ENCODE measurements at places on chromosomes 13 and 19.

DNA sequence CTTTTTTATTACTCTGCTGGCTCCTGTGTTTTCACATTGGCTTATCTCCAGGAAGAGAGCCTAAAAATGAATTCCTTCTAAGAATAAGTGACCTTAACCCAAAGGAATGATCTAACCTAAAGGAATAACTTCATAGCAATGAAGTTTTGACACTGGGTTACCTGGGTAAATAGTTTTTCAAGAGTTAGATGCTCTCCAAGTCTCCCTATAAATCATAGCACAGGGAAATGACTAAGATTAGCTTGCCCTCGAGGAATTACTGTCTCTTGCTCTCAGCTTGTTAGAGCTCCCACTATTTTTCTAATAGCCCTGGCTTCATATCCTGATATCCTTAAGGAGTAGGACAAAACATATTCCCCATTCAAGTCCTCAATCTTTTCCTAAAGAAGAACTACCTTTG, 66.3 kb downstream of the SPRY2 start:
- DNase-seq, result no peak

GRCh38 chr19:30293051-30293785, 79.0 kb upstream of the ZNF536 start:
- DNase-seq, result no peak

GRCh38 chr19:2827840-2828489, 8.3 kb downstream of the ZNF554 start:
- DNase-seq, result no peak

DNA sequence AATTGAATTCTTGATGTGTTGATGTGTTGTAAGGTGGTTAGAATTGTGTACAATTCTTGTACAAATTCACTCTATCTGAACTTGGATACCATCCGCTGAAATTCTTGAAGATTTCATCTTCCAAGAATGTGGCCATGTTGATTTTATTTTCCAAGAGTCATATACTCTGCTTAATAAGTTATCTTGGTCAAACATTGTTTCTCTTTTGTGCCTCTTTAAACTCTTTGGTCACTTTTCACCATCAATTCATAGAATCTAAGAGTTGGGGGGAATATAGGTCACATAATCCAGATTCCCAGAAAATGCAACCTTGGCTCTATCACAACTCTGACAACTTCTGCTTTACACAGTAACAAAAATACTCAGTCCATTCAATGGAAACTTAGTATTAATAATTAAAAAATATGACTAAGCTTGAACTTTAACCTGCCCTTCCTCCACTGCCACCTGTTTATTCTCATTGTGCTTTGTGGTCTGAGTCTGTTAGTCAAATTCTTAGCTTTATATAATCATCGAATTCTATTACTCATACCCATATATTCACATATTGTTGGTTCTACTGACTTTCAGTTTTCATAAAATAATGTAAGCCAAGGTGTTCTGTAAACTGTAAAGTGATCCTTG, 373.2 kb downstream of the LMO7 start:
- DNase-seq, result no peak

- no peak for DNase-seq
Measured at GRCh38 chr19:15717809-15718208, 10.0 kb upstream of the OR10H2 start.

DNA sequence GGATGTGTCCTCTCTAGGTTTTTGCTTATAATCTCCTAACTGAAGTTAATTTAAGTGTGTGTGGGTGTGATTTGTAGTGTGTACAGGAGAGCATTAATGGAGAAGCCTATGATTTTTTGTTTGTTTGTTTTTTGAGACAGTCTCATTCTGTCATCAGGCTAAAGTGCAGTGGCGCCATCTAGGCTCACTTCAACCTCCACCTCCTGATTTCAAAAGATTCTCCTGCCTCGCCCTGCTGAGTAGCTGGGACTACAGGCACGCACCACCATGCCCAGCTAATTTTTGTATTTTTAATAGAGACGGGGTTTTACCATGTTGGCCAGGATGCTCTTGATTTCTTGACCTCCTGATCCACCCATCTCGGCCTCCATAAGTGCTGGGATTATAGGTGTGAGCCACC, 20.6 kb downstream of the ZNF701 start:
- DNase-seq, result no peak

DNA sequence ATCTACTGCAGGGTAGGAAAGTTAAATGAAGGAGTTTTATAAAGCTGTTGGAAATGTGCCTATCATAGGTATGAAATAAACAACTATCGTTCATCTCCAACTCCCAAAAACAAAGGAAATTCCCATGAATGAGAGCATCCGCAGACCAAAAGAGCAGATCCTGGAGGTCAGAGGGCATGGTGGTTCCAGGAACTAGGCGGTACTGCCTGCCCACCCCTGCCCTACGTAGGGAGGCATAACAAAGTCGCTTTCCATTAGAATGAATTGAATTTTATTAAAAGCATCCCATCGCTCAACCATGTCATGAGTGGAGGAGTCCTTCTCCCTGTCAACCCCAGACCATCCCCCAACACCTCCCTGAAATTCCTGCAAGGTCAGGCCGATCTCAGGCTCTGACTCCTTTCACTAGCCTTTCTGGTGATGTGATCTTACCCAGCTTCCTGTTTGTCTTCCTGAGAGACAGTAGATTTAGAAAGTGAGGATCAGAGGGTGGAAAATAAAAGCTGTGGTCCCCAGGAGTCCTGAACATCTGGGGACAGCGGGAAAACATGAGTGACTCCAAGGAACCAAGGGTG, at the start of gene CLEC4M:
Gene CLEC4M (plus strand): TSS at position 525 of the 575 bp plus-strand sequence. CDS start 24 bp downstream, at position 549.
- no peak for DNase-seq

GRCh38 chr13:111168107-111168506, 53.0 kb downstream of the ARHGEF7 start:
- DNase-seq, result no peak

- DNase-seq, result no peak
Measured at GRCh38 chr13:75554981-75555380, 5.4 kb downstream of the UCHL3 start.

- no peak for DNase-seq
Measured at GRCh38 chr19:10091895-10092641, 6.0 kb downstream of the SHFL start.

- no peak for DNase-seq
Measured at GRCh38 chr19:5165697-5166019, 175.0 kb downstream of the PTPRS start.

GRCh38 chr19:28420811-28421550, 792.0 kb downstream of the UQCRFS1 start:
- DNase-seq, result no peak

DNA sequence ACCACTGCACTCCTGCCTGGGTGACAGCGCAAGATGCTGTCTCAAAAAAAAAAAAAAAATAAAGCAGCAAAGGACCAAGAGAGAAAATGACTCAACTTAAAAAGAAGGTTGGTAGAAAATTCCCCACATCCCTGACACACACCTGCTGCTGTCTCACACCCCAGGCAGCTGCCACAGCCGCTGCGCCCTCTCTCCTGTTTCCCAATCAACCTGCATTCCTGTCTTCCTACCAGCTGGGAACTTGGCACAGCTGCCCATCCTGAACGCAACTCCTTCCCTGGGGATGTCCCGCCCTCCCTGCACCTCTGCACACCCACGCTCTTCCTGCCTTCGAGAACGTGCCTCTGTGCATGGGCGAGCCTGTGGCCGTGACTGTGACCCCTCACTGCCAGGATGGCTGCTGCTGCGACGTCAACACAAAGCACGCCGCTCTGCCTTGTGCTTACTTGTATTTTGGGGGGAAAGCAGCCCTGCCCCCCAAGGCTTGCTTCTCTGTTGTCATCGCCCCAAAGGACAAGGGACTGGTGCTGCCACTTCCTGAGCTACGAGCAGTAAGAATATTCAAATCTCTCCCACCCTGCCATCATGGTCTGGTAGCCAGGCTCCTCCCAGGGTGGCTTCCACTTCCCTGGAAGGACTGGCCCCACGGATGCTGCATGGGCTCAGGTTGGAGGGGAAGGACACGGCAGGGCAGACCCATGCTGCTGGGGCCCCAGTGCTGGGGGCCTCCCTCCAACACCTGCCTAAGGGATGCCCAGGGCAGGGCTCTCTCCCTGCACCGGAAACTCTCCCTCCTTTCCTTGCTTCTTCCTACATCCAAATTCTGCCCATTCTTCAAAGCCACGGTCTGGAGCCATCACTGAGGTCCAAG, 20.7 kb downstream of the SH3GL1 start:
- no peak for DNase-seq

DNA sequence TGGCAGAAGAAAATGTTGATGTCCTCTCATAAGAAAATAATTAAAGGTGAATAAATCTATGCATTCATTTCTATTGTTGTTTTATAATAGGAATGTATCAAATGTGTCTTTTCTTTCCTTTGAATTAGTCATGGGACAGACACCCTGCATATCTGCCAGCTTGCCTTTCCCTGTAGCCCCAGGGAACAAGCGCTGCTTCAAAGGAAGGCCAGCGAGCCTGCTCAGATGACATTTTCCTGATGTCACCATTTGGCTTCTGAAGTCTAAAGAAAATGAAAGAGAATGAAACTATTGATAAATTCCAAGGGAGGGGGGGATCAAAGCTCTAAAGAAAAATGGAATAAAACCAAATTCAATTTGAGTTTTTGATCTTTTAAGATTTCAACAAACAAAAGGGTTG, 574.8 kb downstream of the IRS2 start:
- no peak for DNase-seq

- DNase-seq, result no peak
Measured at GRCh38 chr13:41502673-41503072, 45.3 kb downstream of the RGCC start.

- no peak for DNase-seq
Measured at GRCh38 chr19:41546386-41546789, 29.6 kb upstream of the CEACAM21 start.
